ENCODE measurements at places on chromosomes 2 and 18. TPM values are rescaled to one million over a fixed set of nuclear protein-coding genes. Genes with fewer than 3 reads are reported as not detected.

Gene AAMP
- total RNA-seq = 111 TPM

Gene TRABD2A
- total RNA-seq = 4.0 TPM

Gene FLACC1
- 1.3 TPM for total RNA-seq

Gene WDR75
- total RNA-seq = 61.3 TPM

Gene ALK
- total RNA-seq = 0.07 TPM

Gene LBX2
- total RNA-seq = 0.59 TPM
